G401 (cell line): ENCODE measurements at places on chromosomes 3 and 15. TPM values are rescaled to one million over a fixed set of nuclear protein-coding genes. Genes with fewer than 3 reads are reported as not detected.

- DNase-seq = peak; percentile 56
Measured at GRCh38 chr15:68640791-68641331, 62.1 kb downstream of the CORO2B start.

GRCh38 chr3:147807776-147808175, 398.6 kb downstream of the ZIC1 start:
- DNase-seq = no peak

GRCh38 chr15:98445315-98445714, 203.0 kb upstream of the IGF1R start:
- no peak for DNase-seq

- no peak for DNase-seq
Measured at GRCh38 chr3:191358929-191359328, 28.6 kb upstream of the UTS2B start.

DNA sequence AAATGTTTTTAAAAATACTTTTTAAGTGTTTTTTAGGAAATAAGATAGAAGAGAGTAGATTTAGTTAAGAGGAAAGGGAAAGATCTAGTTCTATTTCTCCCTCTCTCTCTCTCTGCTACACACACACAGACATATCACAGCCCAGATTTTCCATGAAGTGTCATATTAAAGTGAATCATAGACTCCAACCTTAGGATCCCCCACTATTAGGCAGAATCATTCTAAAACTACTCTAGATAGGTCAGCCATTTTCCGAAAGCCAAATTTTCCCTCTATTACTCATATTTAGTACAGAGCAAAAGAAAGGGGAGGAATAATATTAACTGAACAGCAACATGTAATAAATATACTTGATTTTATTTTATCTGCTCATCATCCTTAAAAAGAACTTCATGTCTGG, 45.1 kb upstream of the RSL24D1 start:
- no peak for DNase-seq

- no peak for DNase-seq
Measured at GRCh38 chr15:82556315-82557035, 16.2 kb upstream of the RPS17 start.

DNA sequence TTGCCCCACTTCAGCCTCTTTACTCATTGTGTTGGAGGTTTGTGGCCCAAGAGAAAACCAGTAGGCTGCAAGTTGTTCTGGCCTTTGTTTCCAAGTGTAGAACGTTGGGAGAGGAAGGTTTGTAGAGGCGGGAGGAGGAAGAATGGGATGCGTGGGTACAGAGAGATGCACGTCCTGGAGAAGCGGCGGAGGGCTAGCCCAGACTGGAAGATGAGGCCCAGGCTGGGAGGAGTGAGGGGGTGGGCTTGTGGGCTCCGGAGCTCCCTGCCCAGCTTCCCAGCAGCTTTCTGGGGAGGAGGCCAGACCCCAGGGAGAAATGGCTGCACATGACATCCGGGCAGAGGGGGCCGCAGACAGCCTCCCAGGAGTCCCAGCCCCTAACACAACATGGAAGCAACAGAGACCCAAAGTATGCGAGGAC, 5.3 kb downstream of the PLA2G4F start:
- DNase-seq = no peak

DNA sequence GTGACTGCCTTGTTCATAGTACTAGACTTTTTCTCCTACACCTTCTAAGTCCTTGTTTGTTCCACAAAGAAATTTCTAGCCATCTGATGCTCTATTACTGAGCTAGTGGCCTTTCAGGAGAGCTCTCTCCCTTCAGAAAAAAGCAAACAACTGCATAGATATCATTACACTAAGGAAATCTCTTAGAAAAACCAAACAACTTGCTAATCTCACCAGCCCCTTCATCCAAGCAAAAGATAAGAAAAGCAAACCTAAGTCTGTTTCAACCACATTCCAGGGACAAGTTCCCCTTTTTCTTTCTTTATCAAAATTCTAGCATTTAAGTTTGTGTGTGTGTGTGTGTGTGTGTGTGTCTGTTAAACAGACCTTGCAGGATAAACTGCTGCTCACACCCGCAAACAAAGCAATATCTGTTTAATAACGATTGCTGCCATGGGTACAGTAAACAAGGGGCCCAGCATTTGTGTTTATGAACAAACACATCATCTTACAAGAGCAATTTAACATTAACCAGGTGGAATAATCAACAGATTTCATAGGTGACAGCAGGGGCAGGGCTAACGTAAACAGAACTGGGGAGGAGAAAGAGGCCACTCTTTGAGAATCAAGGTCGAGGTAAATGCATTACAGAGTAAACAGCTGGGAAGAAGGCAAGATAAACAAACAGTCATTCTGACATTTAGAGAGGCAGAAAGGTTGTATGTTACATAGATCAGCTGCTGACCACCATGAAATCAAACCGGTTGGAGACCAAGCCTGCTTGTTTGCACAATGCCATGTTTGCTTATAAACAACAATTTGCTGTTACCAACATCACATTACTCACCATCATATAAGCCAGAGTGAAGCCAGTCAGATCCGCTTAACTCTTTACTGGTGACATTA, 375.1 kb downstream of the FOXP1 start:
- no peak for DNase-seq

GRCh38 chr3:185322101-185322719, 40.7 kb upstream of the MAP3K13 start:
- DNase-seq = no peak

DNA sequence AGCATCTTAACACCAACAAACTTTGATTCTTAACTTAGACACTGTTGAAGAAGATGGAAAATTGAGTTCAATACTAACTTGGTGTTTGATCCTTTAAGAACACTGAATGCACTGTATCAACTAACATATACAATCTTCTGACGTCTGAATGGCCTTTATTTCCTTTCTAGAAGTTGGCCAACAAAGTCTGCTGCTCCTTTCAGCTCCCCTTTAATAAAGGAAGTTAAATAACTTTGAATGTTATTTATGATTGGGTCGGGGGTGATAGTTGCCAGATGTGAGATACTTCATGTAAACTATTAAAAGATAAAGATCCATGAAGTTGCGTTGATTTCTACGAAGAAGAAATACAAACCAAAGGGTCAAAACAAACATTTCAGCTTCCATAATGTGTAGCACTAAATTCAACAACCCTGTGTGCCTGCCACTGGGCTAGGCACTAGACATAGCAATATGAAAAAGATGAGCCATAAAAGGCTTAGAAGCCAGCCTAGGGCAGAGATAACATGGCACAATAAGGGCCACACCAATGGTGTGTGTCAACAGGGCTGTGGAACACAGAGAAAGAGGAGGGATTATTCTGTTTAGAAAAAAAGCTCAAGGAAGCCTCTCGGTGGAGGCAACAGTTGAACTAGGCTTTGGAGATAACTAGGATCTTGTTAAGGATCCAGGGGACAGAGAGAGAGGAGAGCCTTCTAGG, 337.8 kb downstream of the MECOM start:
- no peak for DNase-seq

GRCh38 chr3:160941885-160942494, 163.2 kb downstream of the B3GALNT1 start:
- DNase-seq = peak; percentile 86

DNA sequence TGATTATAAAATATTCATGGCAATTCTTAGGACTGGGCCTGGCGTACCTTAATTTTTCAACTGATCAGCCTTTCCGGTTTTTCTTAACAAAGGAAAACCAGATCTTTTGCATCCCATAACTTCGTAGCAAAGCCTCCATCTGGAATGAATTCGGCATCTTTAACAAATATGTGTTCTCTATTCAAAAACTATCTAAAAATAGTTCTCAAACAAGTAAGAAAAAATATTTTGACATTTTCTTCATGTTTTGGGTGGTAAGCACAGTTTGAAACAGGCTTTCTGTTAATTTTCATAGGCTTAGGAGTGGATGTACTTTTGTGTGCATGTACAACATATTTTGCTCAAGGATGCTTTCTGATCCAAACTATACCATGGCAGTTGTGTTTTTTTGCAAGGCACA, 55.1 kb downstream of the RBMS3 start:
- DNase-seq = no peak

DNA sequence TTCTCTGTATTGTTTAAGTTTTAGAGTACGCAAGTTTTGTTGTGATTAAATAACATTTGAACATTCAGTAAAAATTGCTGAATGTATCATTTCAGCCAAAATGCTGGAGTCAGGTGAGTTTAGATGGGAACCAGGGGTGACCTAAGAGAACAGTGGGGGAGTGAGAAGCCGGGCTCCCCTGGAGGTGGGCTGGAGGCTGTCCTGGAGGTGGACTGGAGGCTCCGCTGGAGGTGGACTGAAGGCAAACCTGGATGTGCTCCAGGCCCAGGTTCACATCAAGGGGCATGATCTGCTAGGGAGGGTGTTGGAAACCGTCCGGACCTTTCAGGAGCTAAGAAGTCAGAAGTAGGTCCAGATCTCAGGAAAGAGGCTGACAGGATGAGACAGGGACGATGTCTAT, 23.7 kb downstream of the DNAJB8 start:
- no peak for DNase-seq

- no peak for DNase-seq
Measured at GRCh38 chr15:57382969-57383368, 6.7 kb downstream of the CGNL1 start.

DNA sequence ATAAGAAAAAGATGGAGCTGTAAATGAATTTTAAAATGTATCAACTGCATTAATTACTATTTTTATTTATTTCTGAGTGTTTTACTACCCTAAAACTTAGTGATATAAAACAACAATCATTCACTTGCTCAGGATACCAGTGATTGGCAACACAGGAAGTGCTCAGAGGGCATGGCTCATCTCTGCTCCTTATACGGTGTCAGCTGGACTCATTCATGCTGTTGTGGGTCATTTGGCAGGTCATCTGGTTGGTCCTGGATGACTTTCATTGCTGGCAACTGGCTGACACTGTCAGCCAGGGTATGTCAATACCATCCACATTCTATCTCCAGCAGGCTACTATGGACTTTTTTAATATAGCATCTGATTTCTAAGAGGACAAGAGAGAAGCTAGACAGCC, 689.6 kb upstream of the NECTIN3 start:
- no peak for DNase-seq

GRCh38 chr3:168123201-168124176, 27.8 kb upstream of the GOLIM4 start:
- peak; percentile 13 for DNase-seq

DNA sequence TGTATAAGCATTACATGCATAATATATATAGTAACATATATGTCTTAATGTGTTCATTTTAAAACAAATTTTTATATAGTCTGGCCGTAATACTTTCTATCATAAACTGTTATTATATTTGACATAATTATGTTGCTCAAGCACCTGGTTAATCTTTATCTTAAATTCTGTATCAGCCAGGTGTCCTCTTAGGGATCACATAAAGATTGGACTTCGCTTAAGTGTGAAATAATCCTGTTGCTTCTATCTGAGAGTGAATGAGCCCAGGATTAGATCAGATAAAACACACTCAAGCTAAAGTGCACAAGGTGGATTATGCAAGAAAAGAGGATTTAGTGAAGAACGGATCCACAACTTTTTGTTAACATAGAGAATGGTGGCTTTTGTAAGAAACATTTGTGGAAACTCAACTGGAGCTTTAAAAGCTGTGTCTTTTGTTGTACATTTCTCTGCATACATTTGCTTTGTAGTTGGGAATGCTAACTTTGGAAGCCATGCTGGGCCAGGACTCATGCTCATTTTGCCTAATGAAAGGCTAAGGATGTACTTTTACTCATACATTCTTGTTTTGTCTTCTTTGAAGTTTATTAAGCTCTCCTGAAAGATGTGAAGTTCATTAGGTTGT, 437.8 kb downstream of the ZIC1 start:
- no peak for DNase-seq

- DNase-seq = no peak
Measured at GRCh38 chr3:124496061-124496460, 234.2 kb upstream of the UMPS start.

GRCh38 chr3:20648921-20649381, 462.9 kb upstream of the SGO1 start:
- DNase-seq = no peak

DNA sequence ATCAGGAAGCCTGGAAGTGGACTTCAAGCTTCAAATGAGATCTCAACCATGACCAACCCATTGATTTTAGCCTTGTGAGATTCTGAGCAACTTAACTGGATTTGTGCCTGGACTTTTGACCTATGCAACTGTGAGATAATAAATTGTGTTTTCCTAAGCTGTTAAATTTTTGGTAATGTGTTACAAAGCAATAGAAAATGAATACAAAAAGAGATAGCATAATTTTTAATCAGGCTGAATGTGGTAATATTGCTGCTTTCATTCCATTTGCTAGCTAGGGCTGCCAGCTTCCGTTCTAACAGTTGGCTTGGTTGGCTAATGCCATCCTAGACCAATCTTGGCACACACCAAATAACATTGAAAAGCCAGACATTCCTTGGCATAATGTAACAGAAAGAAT, 12.2 kb downstream of the PROS1 start:
- no peak for DNase-seq

DNA sequence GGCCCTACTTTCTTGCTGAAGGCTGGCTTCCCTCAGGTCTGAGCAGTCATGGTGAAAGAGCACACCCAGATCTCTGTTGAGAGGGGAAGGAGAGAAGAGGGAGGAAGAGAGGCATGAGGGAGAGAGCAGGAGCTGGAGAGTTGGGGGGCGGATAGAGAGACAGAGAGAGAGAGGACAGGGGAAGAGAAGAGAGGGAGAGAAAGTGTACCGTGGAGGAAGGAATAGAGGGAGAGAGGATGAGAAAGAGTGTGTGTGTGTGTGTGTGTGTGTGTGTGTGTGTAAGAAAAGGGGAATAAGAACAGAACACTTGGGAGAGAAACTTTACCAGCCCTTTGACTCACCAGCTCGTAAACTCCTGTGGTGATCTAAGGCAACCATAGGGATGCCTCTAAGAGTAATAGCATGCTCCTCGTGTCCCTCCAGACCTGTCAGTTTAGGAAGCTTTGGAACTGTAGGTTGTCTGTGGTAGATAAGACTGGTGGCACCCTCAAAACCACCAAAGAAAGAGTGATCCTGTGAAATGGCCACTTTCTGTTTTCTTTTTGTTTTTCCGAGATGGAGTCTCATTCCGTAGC, 18.2 kb downstream of the ZNF592 start:
- no peak for DNase-seq

Gene MAGEF1
- total RNA-seq = 31.8 and 64.0 TPM in 2 replicates

Gene LMAN1L
- not detected in 2 replicates for total RNA-seq

Gene XPC
- 41.6 and 52.2 TPM in 2 replicates for total RNA-seq

Gene TGM5
- total RNA-seq = not detected in 2 replicates

Gene PLD1
- not detected in 2 replicates for total RNA-seq

Gene LSMEM2
- total RNA-seq = 1.6 TPM in 1 of 2 replicates, not detected in the other

Gene CSPG4
- total RNA-seq = 32.3 and 34.4 TPM in 2 replicates

Gene FURIN
- total RNA-seq = 21.8 and 28.9 TPM in 2 replicates

Gene GOLGA8M
- not detected in 2 replicates for total RNA-seq

Gene MAP6D1
- total RNA-seq = 2.4 and 3.2 TPM in 2 replicates

Gene SERINC4
- not detected in 2 replicates for total RNA-seq

Gene SPSB4
- 1.5 TPM in 1 of 2 replicates, not detected in the other for total RNA-seq

Gene SRPRB
- 68.1 and 75.9 TPM in 2 replicates for total RNA-seq

Gene PIF1
- total RNA-seq = 23.0 and 37.9 TPM in 2 replicates
